ENCODE measurements at places on chromosomes 5 and 9.

- DNase-seq = no peak
These were observed 553.8 kb upstream of the C9orf72 start for GRCh38 chr9:28127101-28127500.

- no peak for DNase-seq
These were observed 73.1 kb downstream of the RGS3 start for GRCh38 chr9:113536483-113537228.

DNA sequence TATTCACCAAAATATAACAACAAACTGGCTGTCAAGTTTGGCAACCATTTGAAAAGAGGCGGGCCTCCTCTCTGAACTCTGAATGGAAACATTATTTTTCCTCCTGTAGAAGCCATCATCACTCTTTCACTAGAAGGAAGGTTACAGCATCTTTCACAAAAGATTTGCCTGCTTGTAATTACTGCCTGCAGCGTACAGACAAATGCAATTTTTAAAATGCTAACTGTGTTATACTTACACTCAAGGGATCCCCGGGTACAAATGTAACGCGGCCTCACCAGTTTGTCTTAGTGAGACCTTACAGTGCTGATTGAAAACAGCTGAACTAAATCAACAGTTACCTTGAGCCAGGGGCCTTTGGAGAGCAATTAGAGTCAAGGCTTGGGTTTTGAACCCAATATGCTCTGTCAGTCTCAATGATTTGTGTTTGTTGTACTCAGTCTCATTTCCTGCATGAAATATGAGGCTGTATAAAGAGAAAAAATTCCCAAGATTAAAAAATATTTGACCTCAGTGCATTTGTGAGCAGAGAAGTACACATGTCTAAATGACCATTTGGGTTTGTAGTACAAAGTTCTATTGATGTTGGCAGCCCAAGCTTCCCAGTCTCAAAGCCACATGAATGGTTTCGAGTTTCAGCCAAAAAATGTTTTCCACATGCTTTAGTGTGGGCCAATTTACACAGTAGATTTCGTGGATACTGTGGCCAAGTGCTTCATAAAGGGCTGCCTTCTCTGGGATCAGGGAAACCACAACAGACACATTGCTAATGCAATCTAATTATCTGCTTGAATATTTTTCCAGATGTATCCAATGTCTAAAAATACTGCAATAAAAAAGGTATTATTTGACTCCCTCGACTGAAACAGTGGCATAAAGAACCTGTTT is 500.0 kb downstream of the SPATA31D1 start:
- DNase-seq = no peak

DNA sequence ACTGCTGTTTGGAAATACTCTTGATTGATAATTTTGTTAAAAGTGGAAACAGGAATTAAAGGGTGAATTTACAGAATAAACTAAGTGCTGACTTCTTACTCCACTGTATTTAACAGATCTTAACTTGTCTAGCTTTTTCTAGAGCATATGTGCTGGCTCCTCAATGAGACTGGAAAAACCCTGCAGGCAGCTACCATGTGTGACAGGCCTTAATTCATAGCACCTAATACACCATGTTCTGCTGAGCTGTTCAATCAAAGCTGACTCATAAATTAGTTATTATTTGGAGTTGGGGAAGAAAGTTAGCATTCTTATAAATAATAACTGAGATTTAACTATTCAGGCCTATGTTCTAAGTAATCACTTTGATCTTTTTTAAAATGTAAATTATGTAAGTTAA is 29.4 kb downstream of the CTNNAL1 start:
- no peak for DNase-seq

GRCh38 chr5:142862594-142862993 is 92.4 kb downstream of the ARHGAP26 start:
- no peak for DNase-seq

- no peak for DNase-seq
These were observed 6.5 kb upstream of the SPATA24 start for GRCh38 chr5:139410121-139410992.

DNA sequence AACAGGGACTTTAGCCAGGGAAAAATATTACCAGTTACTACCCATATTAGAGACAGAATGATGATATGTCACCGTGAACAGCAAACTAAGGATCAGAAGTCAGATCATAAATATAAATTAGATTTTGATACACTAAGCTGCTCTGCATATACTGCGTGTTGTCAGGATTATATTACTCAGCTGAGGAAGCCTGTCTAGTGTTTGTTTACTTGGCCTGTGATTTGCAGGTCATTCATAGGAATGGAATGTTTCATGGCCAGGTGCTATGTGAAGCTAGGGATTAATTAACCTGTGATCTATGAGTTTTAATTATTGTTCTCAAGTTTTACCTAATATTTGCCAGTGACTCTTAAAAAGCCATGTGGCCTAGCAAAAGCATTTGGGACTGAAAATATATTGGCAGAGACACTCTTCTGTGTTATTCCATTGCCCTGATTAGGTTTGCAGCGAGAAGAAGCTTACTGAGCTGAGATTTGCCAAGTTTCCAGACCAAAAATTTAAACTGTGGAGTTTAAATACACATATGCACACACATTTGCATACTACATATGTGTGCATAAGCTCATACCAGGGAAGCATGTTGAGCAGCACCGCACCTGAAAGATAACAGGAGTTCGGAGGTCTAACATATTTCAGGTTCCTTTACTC is 496.3 kb upstream of the GRIA1 start:
- DNase-seq = no peak

GRCh38 chr5:35826554-35826953 is 30.1 kb upstream of the IL7R start:
- DNase-seq = no peak

- DNase-seq = no peak
These were observed 31.9 kb downstream of the P4HA2 start for GRCh38 chr5:132195727-132196126.

DNA sequence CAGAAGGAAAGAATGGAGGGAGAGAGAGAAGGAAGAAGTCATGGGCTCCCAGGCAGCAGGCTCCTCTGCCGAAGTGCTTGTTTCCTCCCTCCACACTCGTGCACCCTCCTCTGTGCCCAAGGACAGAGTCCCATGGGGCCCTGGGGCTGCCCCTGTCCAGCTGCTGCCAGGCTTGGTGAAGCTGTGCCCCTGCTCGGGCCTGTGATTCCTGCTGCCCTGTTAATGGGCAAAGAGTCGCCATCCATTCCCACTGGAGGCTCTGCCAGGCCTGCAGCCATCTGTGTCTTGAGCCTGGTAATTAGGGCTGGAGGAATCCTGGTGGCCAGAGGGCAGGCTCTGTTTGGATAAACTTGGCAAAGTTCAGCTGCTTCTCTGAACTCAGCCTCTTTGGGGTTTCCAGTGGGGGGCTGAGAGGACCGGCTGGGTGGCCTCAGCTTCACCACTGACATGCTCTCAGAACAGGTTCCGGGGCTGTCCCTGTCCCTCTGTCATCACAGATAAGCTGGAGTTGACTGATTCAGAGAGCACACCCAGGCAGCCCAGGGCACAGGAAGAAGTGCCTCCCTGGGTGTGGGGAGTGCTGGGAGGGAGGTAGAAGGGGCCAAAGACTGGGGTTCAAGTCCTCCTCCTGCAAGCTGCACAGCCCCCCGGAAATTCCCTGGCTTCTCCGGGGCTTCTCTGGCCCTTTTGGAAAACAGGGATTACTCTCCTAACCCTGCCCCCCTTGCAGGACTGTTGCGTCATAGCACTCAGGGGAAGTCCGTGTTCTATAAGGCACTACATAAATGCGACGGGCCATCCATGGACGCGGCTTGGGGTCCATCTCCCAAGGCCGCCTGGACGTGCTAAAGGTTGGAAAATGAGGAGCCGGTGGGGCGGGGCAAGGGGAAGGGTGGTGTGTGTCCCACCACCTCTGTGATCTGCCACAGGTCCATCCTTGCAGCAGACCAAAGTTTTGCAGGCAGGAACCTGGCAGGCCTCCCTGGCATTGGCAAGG is 154.8 kb downstream of the PAX5 start:
- no peak for DNase-seq

DNA sequence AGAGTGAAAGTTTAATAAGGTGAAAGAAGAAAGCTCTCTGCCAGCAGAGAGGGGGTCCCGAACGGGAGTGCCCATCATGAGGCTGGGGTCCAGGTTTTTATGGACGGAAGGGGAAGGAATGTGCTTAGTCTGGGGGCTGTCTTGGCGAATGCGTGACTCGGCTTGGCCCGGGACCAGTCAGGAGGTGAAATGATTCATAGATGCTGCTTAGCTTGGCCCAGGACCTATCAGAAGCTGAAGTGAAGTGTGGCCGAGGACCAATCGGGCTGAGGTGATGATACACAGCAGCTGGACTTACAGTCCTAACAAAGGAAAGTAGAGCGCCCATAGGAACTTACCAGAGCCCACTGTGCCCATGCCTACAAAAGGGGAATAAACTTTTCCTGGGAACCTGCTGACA is 3.9 kb upstream of the FKTN start:
- no peak for DNase-seq

DNA sequence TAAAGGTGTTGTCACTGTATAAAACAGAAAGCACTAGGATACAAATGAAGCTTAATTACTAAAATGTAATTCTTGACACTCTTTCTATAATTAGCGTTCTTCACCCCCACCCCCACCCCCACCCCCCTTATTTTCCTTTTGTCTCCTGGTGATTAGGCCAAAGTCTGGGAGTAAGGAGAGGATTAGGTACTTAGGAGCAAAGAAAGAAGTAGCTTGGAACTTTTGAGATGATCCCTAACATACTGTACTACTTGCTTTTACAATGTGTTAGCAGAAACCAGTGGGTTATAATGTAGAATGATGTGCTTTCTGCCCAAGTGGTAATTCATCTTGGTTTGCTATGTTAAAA is 43.8 kb downstream of the NDFIP1 start:
- no peak for DNase-seq

DNA sequence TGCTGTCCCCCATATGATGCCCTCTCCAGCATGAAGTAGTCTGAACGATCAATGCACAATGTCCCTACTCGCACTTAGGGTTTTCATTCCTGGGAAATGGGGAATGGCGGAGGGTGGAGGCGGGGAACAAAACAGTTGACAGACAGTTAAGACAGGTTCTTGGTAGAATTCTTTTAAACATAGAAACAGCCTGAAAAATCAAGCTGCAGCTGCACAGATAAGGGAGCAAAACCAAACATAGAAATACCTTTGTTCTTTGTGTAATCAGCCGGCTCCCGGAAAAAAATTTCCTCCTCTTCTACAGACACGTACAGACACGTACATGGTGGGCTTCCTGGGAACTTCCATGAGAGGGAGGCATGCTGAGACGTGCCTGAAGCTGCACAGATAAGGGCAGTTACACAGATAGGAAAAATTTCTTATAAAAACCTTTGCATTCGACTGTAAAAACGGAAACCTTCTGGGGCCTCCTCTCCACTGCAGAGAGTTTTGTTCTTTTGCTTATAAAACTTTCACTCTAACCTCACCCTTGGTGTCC is 662.4 kb upstream of the PTPRD start:
- no peak for DNase-seq

- DNase-seq = no peak
These were observed 6.0 kb downstream of the TMEM171 start for GRCh38 chr5:73126381-73126780.

DNA sequence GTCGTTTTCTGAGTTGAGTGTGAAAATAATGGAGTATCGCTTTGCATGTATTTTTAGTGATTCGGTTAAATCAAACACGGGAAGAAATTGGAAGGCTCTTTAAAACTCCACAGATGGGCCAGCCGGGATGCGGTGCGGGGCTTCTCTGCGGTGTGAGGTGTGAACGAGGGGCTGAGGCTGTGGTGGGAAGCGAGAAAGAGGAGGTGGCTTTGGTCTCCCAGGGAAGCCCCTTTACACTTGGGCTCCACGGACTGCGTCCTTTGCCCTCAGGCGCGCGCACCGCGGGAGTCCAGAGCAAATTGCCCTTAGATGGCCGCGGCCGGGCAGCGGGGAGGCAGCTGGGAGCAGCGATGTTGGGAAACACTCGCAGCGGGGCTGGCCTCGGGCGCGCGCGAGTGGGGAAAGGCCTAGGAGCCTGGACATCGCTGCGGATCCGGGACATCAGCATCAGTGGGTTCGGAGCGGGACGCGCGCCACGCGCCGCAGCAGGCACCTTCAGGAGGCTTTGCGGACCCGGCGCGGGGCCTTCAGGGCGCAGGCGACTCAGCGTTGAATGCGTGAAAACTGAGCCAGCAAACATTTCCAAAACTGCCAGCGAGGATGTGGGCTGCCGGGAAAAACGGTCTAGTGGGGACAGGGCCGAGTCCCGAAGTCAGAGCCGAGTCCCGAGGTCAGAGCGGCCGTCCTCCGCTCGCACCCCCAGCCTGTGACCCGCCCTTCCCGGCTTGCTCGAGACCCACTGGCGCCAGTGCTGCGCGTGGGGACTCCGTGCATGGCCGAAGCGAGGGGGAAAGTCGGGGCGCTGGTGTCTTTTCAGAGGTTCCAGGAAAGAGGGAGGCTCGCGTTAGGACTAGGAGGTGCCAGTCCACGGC is 6.5 kb downstream of the IRX1 start:
- no peak for DNase-seq

DNA sequence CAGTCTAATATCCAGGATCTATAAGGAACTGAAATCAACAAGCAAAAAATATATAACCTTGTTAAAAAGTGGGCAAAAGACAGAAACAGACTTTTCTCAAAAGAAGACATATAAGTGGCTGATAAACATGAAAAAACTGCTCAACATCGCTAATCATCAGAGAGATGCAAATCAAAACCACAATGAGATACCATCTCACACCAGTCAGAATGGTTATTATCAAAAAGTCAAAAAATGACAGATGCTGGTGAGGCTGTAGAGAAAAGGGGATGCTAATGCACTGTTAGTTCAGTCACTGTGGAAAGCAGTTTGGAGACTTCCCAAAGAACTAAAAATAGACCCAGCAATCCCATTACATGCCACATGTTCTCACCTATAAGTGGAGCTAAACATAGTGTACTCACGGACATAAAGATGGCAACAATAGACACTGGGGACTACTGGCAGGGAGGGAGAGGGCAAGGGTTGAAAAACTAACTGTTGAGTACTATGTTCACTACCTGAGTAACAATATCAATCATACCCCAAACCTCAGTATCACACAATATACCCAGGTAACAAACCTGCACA is 11.7 kb upstream of the TSSK1B start:
- no peak for DNase-seq

GRCh38 chr9:71762900-71763653 is 5.2 kb downstream of the CEMIP2 start:
- DNase-seq = no peak

- no peak for DNase-seq
These were observed 23.4 kb downstream of the WNK2 start for GRCh38 chr9:93207326-93207814.

DNA sequence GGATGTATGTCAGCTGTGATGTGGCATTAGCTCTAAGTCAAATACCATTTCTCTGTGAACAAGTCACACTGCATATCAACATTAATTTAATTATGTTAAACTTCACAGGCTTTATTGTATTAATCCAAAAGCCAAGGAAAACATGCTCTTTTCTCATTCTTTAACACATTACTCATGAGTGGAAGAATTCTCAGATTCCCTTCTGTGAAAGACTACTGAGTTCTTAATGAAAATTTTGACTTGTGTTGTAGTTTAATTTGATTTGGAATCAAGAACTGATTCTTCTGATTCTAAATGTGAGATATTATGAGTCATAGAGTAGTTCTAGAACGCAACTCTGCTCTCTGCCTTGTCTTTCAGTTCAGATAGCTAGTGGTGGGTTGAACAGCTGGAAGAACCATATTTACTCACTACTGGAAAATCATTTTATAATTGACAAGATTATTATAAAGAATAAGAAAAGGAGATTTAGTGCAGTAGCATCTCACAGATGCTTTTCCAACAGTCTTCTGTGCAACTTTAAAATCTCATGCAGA is 90.6 kb downstream of the VCAN start:
- no peak for DNase-seq

GRCh38 chr9:87500491-87501270 is 3.0 kb downstream of the DAPK1 start:
- no peak for DNase-seq

GRCh38 chr9:136858844-136859757 is 7.0 kb downstream of the MAMDC4 start:
- no peak for DNase-seq
